Effector memory CD4-positive, alpha-beta T cell (primary cell): ENCODE measurements at places on chromosomes 12 and 14.

GRCh38 chr14:44444454-44444853 is 62.6 kb downstream of the FSCB start:
- no peak for DNase-seq

DNA sequence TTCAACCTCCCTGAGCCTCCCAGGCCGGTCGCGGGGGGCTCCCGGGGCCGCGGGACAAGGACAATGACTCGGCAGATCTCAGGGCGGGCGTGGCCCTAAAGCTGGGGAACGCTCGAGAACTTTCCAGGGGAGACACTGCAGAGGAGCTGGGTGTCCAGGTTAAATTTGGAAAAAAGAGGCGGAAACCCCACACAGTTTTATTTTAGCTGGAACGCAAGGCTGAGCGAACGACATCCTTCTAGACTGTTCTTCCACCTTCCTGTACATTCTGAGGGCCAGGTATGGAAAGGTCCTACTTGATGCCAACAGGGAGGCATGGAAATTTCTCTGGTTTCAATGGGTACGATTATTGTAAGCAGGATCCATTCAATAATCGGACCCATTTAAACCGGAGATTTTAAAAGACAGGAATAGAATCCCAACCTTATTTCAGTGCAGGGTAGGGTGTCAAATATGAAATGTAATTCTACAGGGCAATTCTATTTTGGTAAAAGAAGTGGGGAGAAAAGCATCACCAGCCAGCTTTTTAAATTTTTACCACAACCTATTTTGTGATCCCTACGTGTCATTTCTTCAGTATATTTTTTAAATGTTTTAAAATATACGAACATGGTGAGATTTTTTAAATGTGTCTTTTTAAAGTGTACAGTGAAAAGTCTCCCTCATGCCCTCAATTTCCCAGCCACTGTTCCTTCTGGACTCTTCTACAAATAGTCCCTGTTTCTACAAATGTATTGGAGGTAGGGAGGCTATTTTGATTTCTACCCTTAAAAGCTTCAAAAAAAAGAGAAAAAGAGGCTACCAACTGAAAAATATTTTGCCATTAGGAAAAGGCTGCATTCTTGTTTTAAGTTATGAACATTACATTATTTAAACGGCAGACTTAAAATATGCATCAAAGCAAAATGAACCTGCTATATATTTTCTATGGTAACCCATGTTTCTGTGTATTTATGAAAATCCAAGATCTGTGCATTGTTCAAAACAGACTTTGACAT is 1.1 kb upstream of the UBC start:
- no peak for DNase-seq

DNA sequence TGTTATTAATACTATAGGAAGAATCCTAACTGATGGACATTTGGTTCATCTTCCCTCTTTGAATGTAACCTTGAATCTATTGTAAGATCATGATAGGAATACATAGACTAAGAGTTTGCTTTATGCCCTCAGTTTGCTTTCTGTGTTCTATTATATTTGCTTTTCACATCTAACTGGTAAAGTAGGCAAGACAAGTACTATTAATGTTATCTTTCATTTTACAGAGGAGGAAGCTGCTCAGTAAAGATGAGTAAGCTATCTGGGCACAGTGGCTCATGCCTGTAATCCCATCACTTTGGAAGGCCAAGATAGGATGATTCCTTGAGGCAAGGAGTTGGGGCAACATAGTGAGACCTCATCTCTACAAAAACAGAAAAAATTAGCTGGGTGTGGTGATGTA is 103.0 kb downstream of the TMTC2 start:
- no peak for DNase-seq

DNA sequence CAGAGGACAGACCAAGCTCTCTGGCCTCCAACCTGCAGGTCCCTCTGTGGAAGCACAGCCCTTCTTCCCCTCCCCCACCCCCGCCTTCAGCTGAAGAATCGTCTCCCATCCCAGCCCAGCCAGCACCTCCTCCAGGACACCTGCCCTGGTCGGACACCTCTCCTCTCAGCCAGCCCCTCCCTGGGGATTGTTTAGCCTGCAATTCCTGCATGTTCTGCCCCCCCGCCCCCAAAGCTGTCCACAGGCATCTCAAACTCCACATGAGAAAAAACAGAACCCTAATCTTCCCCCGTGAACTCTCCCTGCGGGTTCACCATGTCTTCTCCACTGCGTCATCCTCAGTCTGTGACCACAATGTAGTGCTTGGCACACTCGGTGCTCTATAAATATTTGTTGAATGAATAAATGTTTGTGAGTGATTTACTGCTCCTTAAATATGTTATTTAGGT is 24.1 kb downstream of the PRIMA1 start:
- no peak for DNase-seq

- DNase-seq, result no peak
Observed at GRCh38 chr12:101777978-101778377, 38.7 kb upstream of the SYCP3 start.

GRCh38 chr14:61608245-61609165 is 86.8 kb upstream of the HIF1A start:
- no peak for DNase-seq

- no peak for DNase-seq
Observed at GRCh38 chr12:2561367-2561766, 233.4 kb upstream of the FKBP4 start.

DNA sequence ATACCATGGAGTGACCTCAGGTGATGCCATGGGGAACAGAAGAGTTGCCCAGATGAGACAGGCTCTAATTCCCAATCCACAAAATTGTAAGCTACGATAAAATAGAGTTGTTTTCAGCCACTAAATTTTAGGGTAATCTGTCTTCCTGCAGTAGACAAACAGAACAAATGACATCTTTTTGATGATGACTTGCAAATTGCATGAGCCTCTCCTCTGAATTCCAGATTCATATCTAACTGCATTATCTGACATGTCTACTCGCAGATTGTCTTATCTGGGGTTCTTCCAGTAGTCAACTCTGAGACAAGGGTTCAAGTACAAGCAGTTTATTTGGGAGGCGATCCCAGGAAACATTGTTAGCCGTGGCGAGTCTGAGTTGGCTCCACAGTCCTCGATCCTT is 14.4 kb upstream of the ERC1 start:
- DNase-seq, result no peak

DNA sequence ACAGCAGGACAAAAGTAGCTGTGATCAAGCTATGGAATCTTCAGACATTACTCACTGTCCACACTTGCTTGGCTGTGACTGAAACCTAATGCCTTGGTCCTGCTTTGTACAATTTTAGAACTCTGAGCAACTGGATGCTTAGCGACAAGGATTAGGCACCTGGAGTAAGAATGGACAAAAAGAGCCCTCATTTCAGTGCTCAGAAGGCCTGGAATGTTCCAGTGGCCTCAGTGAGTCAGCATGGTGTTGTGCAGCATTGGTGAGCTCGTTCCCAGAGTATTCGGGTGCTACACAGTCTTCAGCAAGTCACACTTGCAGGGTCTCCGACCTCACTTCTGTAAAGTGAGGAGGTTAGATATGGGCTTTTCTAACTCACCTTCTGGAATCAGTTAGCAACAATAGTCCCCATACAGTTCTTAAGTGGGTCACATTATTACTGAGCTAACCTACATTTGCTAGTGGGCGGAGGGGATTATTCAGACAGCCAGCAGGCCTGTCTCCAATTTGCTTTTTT is 108.0 kb upstream of the MDM1 start:
- no peak for DNase-seq

GRCh38 chr14:59254146-59254910 is 65.9 kb downstream of the DAAM1 start:
- DNase-seq, result no peak

DNA sequence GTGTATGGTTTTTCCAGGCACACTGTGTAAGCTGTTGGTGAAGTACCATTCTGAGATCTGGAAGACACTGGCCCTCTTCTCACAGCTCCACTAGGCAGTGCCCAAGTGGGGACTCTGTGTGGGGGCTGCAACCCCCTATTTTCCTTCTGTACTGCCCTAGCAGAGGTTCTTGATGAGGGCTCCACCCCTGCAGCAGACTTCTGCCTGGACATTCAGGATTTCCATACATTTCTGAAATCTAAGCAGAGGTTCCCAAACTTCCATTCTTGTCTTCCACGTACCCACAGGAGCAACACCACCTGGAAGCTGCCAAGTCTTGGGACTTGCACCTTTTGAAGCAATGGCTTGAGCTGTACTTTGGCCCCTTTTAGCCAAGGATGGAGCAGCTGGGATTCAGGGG is 85.2 kb upstream of the PRMT8 start:
- no peak for DNase-seq
